ENCODE measurements at places on chromosomes 3 and 15.

DNA sequence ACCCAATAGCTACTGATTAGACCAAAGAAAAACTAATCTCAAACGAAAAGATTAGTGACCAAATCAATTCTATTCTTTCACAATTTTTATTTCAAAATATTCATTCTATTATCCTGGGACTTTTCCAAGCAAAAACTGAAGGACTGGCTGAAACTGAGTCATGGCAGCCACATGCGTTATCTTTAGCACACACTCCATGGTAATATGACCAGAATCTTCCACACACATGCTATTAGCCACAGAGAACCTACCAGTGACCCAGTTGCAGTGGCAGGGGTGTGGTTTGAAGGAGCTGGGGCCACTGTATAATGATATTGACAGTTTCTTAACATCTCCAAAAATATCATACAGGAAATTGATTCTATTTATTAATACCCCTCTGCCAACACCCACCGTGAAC lies 154.8 kb upstream of the ABI3BP start:
- no peak for DNase-seq

DNA sequence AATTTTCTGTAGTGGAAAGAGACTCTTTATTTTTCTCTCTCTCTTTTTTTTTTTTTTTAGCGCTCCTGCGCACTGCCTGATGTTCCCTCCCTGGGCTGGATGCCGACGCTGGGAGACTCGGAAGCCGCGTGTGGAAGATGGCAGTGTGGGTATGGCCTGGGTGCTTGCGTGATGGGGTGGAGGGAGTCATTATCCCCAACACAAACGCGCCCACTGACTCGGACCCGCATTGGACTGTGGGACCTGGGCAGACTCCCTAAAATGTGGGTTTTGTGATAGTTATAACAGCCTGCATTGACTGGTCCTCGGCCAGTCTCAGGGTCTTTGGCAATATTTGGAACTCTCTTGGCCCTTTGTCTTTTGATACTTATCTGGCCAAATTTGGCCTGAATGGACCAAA lies 157.9 kb downstream of the TJP1 start:
- no peak for DNase-seq

- DNase-seq: no peak
Measured at GRCh38 chr3:196414469-196414868, 17.8 kb downstream of the UBXN7 start.

GRCh38 chr3:147157631-147158030 lies 248.7 kb downstream of the ZIC4 start:
- DNase-seq: no peak

GRCh38 chr15:91813924-91814323 lies 39.6 kb upstream of the SLCO3A1 start:
- DNase-seq: no peak

DNA sequence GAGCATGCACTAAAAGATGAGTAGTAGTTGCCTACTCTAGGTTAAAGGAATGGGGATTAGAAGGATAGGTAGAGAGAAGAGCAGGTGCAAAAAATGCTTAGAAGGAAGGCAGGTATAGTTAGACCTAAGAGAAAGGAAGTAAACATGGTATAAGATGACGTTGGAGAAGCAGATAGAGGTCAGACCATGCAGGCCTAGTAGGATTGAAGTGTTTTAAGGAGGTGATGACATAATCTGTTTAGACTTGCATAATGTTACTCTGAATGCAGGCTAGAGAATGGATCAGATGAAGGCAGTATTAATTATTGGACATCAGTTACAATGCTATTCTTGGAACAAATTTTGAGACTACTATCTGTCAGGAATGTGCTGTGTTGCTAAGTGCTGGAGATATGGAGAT lies 11.1 kb upstream of the ECT2 start:
- no peak for DNase-seq

GRCh38 chr3:148246291-148246923 lies 451.3 kb upstream of the AGTR1 start:
- DNase-seq: no peak

All from coronary artery (tissue), 2 donors.